Nucleus accumbens (tissue), 56 donors: ENCODE measurements at places on chromosomes 3 and 15.

GRCh38 chr3:23711916-23712494, 93.8 kb upstream of the UBE2E1 start:
- DNase-seq = no peak

DNA sequence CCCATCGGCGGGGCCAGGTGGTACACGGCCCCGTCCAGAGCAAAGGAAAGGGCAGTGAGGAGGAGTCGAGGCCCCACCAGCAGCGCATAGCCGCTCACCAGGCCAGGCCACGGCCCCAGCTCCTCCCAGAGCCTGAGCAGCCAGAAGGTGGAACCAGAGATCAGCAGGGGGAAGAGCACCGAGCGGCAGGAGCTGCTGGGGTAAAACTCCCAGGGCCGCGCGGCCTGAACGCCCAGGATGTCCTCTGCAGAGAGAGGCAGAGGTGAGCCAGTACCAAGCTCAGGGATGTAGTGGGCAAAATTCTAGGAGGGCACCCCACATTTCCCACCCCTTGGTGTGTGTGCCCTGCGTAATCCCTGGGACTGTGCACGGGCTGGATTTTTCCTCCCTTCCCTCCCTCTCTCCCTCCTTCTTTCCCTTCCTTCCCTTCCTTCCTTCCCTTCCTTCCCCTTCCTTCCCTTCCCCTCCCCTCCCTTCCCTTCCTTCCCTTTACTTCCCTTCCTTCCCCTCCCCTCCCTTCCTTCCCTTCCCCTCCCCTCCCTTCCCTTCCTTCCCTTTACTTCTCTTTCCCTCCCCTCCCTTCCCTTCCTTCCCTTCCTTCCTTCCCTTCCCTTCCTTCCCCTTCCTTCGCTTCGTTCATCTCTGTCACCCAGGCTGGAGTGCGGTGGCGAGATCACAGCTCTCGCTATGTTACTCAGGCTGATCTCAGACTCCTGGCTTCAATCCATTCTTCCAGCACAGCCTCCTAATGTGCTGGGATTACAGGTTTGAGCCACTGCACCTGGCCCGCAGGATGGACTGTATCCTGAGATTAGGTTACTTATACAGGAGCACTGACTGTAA, 6.3 kb upstream of the NCBP2 start:
- DNase-seq = no peak

DNA sequence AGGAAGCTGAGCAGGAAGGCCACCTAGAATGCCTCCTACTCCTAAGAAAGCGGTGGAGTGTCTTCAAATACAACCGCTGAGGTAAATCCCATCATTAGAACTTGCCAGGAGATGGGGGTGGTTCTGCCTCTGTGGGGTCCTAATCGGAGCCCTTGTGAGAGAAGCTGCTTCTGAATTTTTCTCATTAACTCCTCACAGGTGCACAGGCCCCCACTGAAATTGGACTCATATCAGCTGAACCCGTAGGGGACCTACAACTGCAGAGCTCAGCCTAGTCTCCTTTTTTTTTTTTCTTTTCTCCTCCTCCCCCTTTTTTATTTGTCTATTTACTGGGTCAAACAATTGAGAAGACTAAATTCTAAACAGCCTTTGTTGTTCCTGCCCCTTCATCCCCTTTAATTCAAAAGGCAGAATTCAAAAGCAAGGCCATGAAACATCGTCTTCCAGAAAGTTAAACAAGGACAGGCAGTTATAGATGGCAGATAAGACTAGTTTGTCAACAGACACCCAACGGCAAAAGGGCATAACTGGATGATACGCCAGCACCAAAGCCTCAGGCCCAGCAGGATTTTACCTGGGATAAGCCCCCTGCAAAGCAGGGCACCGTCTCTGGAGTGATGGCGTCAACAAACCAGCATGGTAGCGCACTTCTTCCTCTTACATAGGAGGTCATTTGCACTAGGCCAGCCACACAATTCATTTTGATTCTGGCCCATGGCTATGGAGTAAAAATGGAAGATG, 213.7 kb upstream of the HES1 start:
- DNase-seq = no peak

- DNase-seq = no peak
Measured at GRCh38 chr15:81297147-81297572, 26.8 kb downstream of the STARD5 start.

GRCh38 chr3:34001022-34001421, 202.6 kb downstream of the PDCD6IP start:
- no peak for DNase-seq

GRCh38 chr3:32457971-32458471, 44.6 kb downstream of the CMTM6 start:
- no peak for DNase-seq

GRCh38 chr3:98784666-98785600, 21.8 kb downstream of the ST3GAL6 start:
- DNase-seq = no peak

GRCh38 chr3:12279591-12280326, 9.1 kb upstream of the PPARG start:
- DNase-seq = no peak

DNA sequence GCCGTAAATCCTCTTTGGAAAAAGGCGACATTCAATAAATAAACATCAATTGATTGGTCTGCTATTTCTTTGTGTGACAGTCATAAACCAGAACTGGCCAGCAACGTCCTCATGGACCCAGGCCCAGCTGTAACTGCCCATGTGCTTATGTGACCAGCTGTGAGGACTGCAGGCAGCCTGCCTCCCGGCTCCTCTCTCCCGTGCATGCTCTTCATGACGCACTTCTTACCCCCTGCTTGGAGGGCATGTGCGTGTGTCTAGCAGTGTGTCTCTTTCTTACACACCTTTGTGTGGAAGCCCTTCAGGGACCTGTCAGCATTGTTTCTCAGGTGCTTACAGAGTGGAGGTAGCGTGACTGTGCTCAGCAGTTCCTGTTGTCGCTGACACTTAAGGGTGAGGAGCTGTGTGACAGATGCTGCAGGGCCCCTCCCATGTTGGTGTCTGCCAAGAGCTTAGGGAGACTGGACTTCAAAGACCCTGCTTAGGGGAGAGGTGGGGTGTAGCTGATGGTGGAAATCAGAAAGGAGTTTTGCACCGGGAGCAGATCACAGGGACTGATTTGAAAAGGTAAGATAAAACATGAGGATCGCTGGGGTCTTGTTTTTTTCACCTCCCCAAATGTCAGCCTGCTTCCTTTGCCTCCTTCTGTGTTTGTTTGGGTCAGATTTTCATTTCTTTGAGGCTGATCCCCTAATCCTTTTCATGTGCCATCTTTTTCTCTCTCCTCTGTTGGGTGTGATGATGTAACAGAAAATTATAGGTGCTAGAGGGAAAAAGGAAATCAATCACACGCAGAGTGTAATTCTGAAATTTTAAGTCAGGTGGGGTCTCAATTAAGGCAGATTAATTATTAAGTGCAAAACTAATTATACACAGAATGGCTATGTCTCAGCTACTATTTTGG, 2.1 kb downstream of the PODXL2 start:
- DNase-seq = no peak

DNA sequence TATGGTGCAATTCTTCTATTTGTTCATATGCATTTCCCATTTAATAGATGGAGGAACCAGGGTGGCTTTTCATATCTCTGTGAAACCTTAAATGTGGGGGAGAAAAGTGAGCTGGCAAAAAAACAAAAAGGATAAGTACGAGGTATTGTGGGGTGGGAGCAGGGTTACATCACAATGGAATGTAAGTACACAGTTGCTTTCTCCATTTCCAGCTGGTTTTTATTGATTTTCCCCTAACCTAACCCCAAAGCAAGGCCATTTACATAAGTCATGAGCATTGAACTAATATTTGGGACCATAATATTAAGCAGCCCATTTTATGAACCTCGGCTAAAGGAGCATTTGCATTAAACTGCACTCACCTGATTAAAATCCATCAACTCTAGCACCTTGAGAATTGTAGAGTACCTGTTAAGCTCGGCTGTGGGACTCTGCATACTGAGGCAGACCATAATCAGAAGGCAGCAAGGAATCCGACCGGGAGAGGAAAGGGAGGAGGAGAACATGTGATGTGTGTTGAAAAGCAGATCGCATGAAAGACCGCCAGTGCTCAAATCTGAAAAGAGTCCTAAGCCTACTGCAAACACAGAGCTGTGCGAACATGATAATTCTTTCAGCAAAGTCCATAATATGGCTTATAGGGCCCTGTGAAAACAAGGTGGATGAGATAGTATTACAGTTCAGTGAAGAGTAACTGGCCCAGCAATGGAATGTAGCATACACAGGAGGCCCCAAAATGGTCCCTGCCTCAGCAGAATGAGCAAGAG, 513.4 kb downstream of the FHIT start:
- DNase-seq = no peak

DNA sequence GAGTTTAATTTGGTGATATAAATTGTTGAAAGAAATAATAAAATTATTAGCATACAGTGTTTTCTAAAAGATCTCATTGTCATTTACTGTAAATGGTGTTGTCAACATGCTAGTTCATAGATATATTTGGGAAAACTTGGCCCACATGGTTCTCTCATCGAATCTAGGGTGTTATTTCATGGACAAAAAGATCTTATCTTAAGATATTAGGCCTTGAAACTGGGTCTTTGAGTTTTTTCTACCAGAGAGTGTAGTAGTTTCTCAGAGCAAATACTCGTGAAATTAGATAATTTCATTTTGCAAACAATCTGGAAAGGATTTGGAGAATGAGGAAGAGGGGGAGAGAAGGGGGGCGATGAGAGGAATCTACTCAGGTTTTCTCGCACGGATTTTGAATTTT, 107.9 kb downstream of the MEIS2 start:
- no peak for DNase-seq

DNA sequence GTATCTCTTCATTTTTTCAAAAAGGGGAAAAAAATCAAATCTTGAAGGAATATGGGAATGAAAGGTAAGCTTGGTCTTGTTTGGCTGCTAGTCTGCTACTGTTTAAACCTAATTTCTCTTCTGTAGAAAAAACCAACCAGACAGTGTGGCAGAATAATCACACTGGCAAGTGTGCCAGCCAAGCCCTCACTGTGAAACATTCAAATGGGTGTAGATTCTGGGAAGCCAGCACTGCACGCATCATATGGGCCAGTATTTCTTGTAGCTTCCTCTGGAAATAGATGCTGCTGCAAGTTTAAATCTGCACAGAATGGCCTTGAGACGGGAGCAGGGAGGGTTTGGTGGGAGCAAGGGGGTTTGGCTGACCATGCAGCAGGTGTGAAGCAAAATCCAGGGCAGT, 62.1 kb downstream of the POMGNT2 start:
- no peak for DNase-seq

GRCh38 chr15:49215768-49216739, 46.0 kb downstream of the GALK2 start:
- DNase-seq = no peak

GRCh38 chr3:104359546-104359945, 1007.2 kb upstream of the ALCAM start:
- DNase-seq = no peak

DNA sequence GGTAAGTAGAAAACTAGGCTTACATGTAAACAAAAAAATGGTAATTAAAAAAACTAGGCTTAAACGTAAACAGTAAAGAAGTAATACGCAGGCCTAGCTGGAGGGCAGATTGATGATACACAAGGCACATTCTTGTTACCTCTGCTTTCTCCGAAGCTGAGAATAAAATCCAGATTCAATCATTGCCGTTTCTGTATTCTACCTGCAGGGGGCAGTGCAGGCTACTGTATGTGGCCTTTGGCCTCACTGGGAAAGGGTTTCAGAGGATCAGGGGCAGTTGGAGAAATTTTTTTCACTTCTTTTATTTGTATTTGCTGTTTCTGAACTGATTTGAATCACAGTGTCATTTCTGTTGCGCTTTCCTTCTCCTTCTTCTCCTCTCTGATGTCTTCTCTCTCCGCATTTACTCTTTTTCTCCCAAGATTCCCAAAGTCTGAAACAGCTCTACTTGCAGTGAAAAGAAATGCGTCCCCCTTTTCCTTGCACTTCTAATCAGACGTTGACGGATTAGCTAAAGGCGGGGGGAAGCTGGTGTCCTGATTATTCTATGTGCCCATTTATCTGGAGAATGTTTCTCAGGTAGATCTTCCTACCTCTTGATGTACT, 67.1 kb upstream of the MCTP2 start:
- DNase-seq = no peak

GRCh38 chr15:59587085-59587826, 24.3 kb upstream of the GCNT3 start:
- DNase-seq = no peak

- no peak for DNase-seq
Measured at GRCh38 chr3:11020764-11021163, 28.2 kb downstream of the SLC6A1 start.

- no peak for DNase-seq
Measured at GRCh38 chr3:81033684-81034083, 727.8 kb downstream of the GBE1 start.

GRCh38 chr3:150744041-150744918, 18.7 kb downstream of the SIAH2 start:
- no peak for DNase-seq

GRCh38 chr15:60626051-60626450, 147.1 kb upstream of the ICE2 start:
- no peak for DNase-seq

DNA sequence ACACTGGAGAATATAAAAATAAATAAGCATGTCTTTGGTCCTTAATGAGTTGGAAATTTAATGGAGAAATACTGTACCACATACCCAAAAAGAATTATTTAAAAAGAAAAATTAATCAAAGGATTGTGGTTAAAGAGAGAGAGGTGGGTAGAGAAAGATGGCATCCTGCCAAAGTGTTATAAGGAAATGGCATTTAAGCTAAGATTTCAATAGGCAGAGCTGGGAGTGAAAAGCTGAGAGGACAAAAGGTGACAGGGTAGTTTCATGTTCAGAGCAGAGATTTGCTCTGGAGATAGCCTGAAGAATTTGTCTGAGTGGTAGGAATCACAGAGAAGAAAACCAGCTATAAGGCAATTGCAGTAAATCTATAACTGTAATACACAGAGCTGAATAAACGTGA, 181.0 kb downstream of the SI start:
- DNase-seq = no peak

GRCh38 chr3:114887806-114888205, 259.3 kb downstream of the ZBTB20 start:
- no peak for DNase-seq

DNA sequence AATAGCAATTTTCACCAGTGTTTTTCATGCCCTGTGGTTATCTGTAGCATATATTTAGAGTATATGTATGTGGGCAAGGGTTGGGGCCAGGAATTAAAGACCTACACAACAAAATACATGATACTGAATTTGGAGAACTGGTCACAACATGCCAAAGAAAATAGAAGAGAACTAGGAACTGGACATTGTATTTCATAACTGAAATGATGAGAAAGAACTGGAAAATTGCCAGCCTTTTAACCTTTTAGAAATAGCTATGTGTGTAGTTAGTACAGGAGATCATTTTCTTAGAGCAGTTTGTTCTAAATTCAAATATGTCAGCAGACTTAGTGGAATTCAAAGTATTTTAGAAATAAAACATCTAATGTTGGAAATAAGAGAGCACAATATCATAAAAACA, 227.1 kb upstream of the CGNL1 start:
- DNase-seq = no peak
